ENCODE measurements at places on chromosomes 11 and 22.

- DNase-seq, result no peak
These were observed 394.5 kb downstream of the TENM4 start for GRCh38 chr11:79046366-79046765.

DNA sequence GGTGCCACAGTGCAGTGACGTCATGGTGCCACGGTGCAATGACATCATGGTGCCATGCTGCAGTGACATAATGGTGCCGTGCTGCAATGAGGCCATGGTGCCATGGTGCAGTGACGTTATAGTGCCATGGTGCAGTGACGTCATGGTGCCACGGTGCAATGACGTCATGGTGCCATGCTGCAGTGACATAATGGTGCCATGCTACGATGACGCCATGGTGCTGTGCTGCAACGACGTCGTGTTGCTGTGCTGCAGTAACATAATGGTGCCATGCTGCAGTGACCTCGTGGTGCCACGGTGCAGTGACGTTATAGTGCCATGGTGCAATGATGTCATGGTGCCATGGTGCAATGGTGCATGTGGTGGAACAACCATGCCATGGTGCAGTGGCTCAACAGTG lies 45.3 kb downstream of the DHCR7 start:
- no peak for DNase-seq

GRCh38 chr11:94871491-94872185 lies 101.7 kb downstream of the CWC15 start:
- DNase-seq, result no peak

DNA sequence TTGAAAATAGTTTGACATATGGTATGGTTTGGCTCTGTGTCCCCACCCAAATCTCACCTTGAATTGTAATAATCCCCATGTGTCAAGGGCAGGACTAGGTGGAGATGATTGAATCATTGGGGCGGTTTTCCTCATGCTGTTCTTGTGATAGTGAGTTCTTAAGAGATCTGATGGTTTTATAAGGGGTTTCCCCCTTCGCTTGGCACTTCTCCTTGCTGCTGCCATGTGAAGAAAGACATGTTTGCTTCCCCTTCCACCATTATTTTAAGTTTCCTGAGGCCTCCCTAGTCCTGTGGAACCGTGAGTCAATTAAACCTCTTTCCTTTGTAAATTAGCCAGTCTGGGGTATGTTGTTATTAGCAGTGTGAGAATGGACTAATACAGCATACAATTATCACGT lies 7.7 kb downstream of the KCTD21 start:
- DNase-seq, result no peak

DNA sequence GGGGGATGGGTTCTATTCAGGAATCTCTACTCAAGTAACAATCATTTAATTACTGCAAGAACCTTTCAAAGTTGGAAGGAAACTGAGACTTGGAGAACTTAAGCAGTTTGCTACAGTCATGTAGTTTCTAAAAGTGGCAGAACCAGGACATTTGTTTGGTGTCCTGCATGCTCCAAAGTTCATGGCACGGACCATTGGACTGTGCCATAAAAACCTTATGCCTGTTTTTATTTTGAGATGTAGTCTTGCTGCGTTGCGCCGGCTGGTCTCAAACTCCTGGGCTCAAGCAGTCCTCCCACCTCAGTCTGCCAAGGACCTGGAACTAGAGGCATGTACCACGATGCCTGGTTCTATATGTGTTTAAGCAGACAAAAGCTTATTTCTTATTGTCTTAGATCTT lies 18.6 kb upstream of the AIFM3 start:
- DNase-seq, result no peak

DNA sequence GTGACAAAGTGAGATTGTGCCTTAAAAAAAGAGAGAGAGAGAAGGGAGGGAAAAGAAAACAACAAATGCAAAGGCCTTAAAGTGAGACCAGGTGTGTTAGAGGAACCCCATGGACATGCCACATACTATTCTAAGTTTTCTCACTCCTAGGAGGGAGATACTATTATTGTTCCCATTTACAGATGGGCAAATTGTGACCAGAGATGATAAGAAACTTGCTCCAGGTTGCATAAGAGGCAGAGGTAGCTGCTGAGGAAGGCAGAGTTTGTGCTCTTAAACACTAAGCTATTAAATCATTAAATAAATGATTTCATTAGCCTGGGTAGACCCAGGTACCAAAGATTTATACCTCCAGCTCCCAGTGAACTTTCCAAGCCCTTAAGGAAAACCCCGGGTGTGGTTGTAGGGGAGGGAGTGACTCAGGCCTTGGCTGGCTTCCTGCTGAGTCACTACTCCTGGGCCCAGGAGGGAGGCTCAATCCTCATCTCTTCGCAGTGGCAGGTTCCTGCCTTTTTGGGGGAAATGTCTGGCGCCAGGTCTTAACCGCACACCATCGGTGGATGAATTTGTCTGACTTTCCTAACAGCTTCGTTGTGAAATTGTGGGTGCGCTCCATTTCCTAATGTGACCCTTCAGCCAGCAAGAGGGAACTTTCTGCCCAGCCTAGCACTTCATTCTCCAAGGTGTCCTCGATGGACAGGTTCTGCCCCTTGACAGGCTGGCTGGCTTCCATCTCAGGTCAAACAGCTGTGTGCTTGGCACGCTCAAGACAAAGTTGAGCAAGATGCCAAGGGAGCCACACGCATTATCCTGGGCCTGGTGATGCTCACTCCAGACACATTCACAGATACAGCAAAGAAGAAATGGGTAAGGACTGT lies 33.4 kb upstream of the PTPRJ start:
- peak; percentile 96 for DNase-seq

- DNase-seq, result no peak
These were observed 9.3 kb upstream of the NUP160 start for GRCh38 chr11:47857485-47857884.

GRCh38 chr11:3913921-3914320 lies 58.5 kb downstream of the STIM1 start:
- DNase-seq, result no peak

GRCh38 chr11:21897752-21898151 lies 295.1 kb upstream of the ANO5 start:
- no peak for DNase-seq

DNA sequence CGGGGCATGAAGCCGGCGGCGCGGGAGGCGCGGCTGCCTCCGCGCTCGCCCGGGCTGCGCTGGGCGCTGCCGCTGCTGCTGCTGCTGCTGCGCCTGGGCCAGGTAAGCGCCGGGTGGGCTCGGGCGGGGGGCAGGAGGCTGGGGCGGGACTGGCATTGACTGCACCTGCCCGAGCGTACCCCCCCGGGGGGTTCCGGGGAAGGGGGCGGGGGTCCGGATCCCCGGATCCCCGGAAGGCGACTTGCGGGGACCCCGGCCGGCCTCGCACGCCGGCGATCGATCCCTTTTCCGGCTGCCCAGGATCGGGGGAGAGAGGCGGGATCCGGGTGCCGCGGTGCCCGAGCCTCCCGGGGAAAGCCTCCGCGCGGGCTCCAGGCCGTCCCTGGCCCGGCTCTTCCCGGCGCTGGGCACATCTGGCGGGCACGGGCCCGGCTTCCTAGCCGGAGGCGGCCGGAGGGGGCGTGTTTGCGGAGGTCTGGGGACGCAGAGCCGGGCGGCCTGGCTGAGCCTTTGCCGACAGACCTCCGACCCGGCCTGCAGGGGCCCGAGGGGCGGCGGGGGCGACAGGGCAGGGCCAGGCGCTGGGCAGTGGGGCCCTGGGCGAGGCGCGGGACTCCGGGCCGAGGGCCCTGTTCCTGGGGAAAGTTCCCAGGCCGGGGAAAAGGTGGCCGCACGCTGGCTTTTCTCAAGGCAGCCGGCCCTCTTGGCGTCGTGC lies 705 bp downstream of the PTPRJ start:
- no peak for DNase-seq

GRCh38 chr11:118240999-118241763 lies 11.0 kb downstream of the MPZL3 start:
- no peak for DNase-seq

- DNase-seq, result peak; percentile 79
These were observed 2.8 kb downstream of the ALKBH8 start for GRCh38 chr11:107562647-107563208.

DNA sequence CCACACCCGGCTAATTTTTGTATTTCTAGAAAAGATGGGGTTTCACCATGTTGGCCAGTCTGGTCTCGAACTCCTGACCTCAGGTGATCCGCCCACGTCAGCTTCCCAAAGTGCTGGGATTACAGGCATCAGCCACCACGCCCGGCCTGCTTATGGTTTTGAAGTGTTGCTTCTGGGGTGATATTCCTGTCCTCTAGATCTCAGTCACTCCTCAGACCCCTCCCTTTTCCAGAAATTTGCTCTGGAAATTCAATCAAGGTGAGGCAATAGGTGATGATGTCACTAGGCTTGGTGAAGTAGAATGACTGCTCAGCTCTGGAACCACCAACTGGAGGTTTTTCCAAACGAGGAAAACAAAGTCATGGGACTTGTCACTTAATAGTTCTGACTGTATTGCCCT lies 36.6 kb upstream of the CREB3L1 start:
- no peak for DNase-seq

DNA sequence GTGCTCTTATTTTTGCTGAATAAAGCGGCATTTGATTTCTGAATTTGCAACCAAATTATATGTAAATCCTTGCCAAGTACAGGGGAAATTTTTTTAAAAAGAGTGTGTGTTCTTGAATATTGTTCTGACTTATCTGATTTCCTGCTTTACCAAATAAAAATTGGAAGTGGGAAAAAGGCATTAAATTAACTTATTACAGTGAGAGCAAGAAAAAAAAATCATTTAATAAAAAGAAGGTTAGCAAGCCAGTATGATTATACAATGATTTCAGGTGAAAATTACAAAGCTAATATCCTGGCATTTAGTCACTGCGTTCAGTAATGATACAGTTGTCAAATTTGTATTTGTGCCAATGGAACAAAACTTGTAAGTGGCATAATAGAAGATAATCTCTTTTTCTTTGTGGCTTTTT lies 82.1 kb upstream of the PPARA start:
- DNase-seq, result peak; percentile 31

DNA sequence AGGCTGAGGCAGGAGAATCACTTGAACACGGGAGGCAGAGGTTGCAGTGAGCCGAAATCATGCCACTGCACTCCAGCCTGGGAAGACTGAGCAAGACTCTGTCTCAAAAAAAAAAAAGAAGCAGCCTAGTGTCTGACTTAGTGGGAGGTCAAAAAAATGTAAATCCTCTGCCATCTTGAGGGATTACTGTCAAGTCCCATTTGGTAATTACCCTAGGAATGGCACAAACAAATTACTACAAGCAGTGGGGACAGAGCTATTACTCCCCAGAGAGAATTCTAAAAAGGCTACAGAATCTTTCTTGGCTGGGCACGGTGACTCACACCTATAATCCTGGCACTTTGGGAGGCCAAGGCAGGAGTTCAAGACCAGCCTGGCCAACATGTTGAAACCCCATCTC lies 3.8 kb downstream of the SERPING1 start:
- DNase-seq, result no peak

GRCh38 chr22:32016081-32016480 lies 27.0 kb upstream of the SLC5A1 start:
- DNase-seq, result no peak

GRCh38 chr11:6440906-6441358 lies at the start of gene HPX:
Gene HPX (minus strand): TSS chr11:6440987. CDS start chr11:6440963, 24 bp downstream.
- DNase-seq, result no peak

DNA sequence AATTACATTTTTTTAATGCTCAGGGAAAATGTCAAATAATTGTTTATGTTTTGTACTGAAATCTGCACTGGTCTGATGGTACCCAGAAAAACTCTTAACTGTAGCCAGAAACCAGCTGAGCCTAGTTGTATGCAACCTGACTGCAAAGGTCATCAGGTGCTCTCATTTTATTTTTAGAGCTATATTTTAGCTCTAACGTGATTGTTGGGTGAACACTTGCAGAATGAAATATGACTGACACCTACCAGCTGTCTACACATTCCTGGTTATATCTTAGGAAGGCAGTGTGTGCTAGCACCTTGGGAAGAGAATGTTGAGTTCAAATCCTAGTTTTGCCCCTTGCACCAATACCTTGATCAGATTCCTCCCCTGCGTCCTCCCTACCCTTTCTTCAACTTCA lies 23.6 kb downstream of the PTPRJ start:
- no peak for DNase-seq

GRCh38 chr11:129979046-129979605 lies 23.5 kb downstream of the PRDM10 start:
- no peak for DNase-seq

DNA sequence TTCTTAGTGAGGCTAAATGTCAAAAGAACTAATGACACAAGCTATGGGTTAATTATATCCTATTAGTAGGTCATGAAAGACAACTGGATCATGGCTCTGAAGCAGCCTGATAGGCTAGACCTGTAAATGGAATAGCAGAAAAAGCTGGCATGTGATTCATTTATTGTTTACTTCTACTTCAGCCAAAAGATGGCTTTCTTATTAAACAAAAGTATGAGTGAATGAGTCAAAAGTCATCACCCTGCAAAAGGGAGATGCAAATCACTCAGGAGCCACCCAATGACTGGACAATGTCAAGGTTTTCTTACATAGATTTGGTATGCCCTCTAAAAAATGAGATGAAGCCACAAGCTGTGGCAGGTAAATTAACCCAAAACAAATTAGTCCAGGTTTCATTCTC lies 138.0 kb downstream of the TRPC6 start:
- DNase-seq, result no peak

- DNase-seq, result peak; percentile 28
These were observed 35.9 kb upstream of the GRK2 start for GRCh38 chr11:67230406-67230805.

- no peak for DNase-seq
These were observed at the start of gene MCHR1 for GRCh38 chr22:40679249-40679963. Gene MCHR1 (plus strand): TSS chr22:40679484. CDS start chr22:40679653, 169 bp downstream.

DNA sequence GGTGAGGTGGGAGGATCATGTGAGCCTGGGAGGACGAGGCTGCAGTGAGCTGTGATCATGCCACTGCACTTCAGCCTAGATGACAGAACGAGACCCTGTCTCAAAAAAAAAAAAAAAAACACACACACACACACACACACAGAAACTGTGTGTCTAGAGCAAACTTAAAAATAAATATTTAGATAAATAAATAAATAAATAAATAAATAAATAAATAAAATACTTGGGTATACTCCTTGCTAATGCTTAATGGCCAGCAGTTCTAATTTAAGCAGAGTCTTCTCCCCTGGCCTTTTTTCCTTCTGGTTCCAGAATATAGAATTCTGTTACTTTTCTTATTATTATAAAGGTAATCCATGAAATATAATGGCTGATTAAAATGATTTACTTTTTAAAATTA lies 5.1 kb upstream of the ARL2 start:
- DNase-seq, result no peak

DNA sequence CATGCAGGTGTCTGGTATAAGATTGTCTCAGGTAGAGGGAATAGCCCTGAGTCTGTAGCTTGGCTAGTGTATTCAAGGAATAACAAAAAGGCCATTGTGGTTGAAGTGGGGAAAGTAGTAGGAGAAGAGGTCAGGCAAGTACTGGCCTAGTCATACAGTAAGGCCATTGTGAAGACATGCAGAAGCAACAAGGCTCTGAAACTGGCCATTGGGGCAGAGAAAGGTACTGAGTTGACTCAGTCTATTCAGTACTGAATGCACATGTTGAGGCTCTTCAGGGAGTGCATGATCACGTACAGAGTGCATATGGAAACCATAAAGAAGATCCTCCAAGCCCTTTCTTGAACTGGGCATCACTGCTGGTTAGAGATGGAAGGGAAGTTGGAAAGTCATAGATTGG lies 477.6 kb downstream of the SOX6 start:
- no peak for DNase-seq

GRCh38 chr11:96102664-96103078 lies 178.8 kb upstream of the MTMR2 start:
- DNase-seq, result peak; percentile 70

All from astrocyte of the spinal cord (primary cell).